NCI-H774 (cell line): ENCODE measurements at places on chromosomes 3 and 15.

DNA sequence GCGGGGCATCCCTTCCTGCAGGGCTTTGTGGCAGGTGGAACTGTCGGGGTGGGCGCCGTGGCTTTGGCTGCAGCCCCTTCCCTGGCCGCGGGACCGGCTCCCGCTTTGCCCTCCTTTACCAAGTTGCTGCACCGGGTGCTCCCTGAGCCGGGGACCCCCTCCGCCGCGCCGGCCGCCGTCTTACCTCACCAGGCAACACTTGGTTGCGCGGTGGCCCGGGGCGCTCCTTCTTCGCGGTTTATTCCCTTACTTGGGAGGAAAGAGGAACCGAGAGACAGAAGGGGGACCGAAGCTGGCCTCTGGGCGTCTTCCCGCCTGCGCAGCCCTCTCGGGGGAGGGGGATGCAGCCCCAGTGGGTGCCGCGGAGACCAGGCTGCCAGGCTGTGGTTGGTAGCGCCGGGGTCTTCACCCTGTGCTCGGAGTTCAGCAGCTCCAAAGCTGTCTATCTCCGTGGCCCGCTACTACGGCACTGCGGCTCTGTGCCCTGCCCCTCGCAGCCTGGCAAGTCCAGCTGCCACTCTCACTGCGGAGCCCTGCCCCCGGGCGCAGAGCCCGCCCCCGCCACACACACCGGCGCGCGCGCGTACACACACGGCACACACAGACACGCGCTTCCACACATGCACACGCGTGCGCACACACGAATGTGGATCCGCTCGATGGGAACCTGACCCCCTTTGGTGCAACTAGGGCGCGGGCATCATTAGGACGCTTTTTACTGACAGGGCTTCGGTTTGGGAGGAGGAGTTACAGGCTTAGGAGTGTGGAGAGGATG, at the start of gene DGKG:
Gene DGKG (minus strand): TSS at position 473 of the 775 bp plus-strand sequence. CDS start 41,775 bp downstream, outside the sequence.
- no peak for DNase-seq

DNA sequence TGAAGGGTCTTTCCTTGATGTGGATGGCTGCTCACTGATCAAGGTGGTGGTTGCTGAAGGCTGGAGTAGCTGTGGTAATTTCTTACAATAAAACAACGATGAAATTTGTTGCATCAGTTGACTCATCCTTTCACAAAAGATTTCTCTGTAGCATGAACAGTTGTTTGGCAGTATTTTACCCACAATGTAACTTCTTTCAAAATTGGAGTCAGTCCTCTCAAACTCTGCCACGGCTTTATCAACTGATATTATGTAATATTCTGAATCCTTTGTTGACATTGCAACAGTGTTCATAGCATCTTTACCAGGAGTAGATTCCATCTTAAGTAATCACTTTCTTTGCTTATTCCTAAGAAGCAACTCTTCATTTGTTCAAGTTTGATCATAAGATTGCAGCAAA, 252.6 kb downstream of the UBE2E2 start:
- DNase-seq, result no peak

- no peak for DNase-seq
Measured at GRCh38 chr15:43969802-43970375, 143.1 kb downstream of the WDR76 start.

DNA sequence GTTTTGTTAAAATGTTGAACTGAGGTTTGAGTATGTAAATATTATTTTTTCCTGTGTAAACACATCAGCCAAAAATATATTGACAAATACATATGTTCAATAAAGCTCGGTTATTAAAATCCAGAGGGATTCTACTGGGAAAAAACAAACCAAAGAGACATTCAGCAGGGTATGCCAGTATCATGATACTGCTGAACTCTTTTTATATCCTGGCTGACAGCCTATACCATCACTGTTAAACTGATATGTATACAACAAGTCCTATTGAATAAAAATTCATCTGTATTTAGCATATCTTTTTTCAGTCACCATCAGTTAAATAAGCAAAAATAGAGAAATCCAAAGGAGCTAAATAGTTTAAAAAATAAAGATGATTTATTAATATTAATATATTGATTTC, 71.6 kb upstream of the NEO1 start:
- no peak for DNase-seq

GRCh38 chr15:83695246-83695645, 41.3 kb downstream of the ADAMTSL3 start:
- DNase-seq, result no peak

GRCh38 chr3:36065321-36065720, 315.0 kb upstream of the STAC start:
- DNase-seq, result no peak

DNA sequence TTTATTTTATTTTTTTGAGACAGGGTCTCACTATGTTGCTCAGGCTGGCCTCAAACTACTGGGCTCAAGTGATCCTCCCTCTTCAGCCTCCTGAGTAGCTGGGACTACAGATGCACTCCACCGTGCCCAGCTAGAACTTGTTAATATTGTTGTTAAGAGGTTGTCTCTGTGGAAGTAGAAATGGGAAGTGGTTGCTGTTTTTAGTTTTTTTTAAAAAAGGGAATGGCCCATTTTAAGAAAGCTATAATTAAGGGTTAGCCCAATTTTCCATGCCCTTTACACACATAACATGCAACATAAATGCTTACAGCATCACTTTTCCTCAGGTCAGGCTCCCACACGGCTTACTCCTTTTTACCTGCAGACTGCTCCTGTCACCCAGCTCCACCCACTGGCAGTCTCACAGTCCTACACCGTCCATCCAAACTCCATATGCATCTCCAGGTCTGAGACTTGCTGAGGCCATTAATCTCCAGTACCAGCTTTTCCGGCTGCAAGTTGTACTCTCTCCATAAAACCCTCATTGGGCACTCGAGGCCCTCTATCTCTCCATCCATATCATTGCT, 19.8 kb downstream of the MORC1 start:
- no peak for DNase-seq

DNA sequence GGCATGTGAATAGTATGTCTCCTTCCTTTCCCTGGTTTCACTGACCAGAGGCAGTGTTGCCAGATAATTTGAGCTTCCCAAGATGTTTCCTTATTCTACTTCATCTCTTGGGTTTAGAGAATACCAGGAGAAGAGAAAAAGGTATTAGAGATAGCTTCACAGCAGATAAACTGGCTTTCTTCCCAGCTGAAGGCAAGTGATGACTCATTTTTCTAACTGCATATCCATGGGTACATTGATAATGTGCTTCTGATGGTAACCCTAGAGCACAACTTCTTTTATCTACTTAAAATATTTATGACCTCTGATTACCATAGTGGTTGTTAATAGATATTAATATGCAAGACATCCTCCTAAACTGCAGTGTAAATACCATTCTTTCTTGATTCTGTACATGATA, 34.6 kb upstream of the CMTM8 start:
- DNase-seq, result no peak

- DNase-seq, result no peak
Measured at GRCh38 chr3:141078200-141078599, 27.1 kb downstream of the SPSB4 start.

- peak; percentile 2 for DNase-seq
Measured at GRCh38 chr15:73936181-73936580, 9.9 kb downstream of the LOXL1 start.

DNA sequence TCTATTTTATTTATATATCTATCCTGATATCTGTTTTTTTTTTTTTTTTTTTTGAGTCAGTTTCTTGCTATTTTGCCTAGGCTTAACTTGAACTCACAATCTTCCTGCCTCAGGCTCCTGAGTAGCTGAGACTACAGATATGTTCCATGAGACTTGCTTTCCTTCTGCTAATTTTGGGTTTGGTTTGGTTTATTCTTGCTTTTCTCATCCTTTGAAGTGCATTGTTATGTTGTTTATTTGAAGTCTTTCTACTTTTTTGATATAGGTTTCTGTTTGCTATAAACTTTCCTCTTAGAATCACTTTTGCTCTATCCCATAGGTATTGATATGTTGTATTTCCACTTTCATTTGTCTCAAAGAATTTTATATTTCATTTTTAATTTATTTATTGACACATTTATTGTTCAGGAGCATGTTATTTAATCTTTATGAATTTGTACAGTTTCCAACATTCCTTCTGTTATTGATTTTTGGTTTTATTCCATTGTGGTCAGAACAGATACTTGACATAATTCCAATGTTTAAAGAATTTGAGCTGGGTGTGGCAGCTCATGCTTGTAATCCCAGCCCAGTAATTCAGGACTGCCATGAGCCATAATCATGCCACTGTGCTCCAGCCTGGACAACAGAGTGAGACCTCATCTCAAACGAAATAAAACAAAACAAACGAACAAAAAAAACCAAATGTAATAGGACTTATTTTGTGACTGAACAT, 62.3 kb upstream of the PLSCR4 start:
- no peak for DNase-seq

- DNase-seq, result no peak
Measured at GRCh38 chr3:67646586-67647234, 7.7 kb downstream of the SUCLG2 start.

- DNase-seq, result peak; percentile 25
Measured at GRCh38 chr15:66496951-66497501, 536 bp downstream of the SNAPC5 start.

- DNase-seq, result no peak
Measured at GRCh38 chr3:5172018-5172417, 15.5 kb upstream of the EDEM1 start.

DNA sequence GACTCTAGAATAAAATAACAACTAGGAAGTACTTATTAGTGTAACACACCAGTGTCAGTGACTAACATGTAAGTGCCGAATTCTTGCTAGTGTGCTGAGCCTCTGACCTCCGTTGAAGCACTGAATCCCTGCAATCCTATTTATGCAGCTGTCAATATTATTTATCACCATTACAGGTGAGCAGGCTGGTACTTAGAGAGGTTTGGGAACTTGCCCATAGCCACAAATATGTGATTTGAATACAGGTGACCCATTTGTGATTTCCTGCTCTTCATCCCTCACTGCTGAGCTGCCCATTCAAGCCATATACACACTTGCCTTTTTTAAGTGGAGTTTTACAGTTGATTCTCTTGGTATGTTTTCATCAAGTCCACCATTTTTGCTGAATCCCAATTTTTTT, 12.2 kb downstream of the EIF4E3 start:
- DNase-seq, result peak; percentile 73

DNA sequence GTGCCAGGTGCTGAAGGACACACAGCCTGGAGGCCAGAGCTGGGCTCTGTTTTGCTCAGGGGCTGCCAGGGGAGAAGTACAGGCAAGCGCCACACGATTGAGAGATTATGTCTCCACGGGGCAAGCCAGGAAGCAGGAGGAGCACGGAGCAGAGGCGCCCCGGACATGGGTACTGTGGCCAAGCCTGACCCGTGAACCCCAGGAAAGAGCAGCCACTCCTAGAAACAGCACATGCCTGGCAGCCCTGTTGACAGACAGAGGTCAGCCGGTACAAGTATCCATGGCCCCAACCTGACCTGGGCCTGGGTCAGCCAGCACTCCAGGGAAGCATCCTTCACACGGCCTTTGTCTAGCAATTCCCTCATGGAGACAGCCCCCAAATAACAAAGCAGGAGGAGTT, 89.4 kb downstream of the ADAMTS17 start:
- no peak for DNase-seq

DNA sequence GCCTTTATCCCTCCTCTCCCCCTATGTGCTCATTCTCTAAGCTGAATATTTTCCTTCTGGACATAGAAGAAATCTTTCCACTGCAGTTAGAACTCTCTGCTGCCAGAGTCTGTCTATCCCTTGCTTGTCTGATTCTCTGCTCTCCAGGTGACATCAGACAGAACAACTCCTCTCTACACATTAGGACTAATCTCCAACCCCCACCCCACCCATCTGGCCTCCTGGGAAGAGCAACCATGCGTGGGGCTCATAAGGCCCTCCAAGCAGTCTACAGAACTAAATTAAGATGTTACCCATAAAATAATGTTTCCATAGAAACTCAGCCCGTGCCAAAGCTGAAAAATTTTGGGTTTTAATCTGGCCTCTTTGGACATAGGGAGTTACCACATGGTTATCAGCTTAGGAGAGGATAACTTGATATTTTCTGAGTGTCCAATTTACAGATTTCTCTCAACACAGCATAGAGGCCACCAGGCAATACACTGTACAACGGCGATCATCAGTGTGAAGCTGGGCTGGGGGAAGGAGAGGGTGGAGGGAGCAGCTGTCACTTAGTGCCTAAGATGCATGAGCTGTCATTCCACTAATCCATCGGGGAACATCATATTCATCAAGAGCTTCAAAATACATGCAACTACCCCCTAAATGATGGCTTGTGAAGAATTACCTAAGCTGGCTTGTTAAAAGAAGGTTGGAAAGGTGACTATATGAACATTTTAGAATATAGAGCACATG, 199.4 kb downstream of the CLSTN2 start:
- DNase-seq, result no peak

DNA sequence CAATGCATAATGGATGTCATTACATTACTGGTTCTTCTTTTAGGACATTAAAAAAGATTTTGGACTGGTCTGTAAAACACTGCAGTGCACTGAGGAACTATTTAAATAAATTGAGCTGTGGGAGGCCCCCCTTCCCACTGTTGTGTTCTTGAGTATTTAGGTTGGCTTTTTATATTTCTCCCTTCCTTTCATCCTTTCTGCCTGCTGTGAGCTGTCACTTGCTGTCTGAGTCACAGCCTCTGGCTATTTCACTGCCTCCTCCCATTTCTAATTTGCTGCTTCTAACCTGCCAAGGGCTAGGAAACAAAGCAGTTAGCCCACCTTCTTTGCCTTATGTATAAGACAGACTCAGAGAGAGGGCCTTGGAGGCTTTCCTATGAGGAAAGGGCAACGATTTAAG, 89.0 kb upstream of the FNDC3B start:
- DNase-seq, result no peak

DNA sequence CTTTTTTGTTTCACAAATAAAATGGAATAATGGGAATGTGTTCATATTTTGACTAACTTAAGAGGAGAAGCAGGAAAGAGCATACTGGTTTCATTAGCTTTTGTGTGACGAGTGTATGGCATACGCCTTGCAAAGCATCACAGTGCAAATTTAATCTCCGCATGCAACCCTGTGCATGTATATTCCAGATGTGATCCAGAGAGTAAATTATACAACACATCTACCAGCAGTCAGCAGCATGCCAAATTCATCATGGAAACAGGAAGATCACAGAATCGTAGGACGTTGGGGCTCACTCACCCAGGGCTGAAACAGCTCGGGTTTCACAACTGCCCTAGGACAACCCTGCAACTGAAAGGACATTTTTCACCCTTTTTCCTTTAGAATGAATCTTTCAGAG, 53.4 kb downstream of the ADAMTS9 start:
- DNase-seq, result no peak

DNA sequence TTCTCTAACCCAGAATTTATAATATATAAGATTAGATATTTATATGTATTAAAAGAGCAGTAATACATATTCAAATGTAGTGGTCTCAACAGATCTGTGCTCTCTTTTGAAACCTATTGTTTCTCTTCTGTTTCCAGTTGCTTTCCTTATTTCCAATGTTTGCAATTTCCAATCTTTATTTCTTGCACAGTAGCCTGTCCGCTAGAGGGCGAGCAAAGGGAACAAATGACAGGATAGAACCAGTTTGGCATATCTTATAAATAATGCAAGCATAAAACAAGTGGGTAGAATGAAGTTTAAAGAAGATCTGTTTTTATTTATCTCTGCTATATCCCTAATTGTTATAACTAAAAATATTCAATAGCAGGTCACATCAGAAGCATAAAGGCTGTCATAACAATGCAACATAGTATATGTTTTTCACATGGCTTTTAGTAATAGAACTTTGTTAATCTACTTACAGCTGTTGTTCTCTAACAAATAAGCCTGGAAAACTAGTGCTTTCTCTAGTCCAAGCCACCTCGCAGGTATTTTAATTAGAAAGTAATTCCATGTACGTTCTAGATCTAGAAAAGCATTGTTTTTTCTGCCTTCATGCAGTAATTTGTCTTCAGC, 15.1 kb upstream of the TCAIM start:
- peak; percentile 2 for DNase-seq
